Fibroblast of skin of right quadriceps (primary cell): ENCODE measurements at places on chromosomes 3 and 15.

DNA sequence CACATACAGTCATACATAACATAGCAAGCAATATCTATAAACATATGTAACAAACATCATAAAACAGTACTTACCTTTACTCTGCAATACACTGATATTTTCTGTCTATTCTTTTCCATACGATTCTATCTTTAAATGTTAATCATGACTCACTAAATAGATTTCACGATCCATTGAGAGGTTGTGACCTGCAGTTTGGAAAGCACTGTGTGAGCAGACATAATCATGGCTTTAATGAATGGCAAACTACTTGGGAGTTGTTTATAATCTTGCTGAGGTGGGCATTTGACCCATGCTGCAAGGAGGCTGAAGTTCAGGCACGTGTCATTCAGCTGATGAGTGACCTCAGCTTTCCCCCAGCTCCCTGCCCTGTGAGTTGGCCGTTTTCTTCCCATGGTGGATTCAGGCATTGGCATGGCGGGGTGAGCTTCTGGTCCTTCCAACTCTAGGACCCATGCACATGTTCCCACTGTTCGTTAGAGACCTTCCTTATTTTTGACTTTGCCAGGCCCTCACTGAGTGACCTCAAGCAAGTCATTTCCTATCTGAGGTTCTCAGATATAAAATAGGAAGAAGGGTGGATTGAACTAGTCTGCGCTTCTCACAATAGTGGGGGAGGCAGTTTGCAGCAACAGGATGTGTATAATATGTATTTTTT lies 41.7 kb downstream of the PAQR5 start:
- no peak for DNase-seq

DNA sequence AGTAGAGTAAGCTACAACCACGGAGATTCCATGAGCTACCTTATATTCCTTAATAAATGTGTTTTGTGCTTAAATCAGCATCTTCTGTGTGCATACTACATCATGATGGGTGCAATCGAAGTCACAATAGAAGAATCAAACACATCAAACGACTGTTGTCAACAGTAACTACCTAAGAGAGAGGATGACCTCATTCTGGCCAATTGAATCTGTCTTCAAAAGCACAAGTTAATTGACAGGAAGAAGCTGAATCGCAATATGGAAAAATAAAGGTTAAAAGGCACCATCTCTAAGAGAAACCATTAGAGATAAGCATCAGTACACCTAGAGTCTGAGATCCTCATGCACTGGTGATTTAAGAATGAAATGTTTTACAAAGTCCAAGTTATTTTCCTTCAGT lies 39.0 kb downstream of the CD200R1L start:
- DNase-seq = no peak

DNA sequence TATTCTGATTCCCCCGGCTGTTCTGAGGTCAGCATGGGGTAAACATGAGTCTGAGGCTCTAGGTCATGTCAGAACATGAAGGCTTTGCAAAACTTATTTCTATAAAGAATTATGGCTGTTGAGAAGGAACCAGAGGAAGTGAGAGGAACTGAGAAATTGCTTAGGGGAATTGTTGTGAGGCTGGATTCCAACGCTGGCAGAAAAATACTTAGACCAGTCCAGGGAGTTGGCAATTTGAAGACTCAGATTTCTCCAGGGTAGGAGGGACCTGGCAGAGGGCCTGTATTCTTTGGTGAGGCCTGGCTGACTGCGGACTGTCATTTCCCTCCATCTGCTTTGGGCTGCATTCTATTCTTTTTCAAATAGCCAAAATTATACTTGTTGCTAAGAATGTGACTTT lies 155.5 kb downstream of the PLD1 start:
- DNase-seq = peak; percentile 40

DNA sequence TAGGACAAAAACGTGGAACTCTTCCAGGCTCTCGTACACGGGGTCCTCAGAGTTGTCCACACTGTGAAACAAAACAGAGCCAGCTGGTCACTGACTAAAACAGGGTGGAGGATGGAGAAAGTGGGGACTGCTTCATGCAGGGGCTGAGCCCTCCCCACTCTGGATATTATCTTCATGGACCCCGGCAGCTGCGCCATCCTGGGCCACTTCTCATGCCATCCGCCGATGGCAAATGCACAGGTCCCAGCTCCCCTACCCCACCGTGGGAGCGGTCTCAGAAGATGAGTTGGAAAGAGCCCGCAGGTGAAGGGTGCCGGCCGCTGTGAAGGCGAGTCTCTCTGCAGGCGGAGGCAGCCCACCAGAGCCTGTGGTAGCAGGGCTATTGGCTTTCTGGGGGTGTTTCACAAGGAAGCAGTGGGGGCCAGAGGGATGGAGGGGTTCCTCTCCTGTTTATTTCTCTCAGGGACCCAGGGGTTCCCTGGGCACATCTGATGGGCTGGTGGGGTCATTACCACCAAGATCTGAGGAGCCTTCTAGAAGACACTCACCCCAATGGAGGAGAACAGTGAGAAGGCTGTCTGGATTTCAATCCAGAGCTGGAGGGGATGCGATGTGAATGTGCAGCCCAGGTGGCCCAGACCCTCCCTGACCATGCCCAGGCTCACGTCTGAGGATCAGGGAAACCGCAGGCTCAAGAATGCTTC lies 177.3 kb downstream of the KLF13 start:
- no peak for DNase-seq

GRCh38 chr3:81764002-81764401 lies 2.6 kb upstream of the GBE1 start:
- no peak for DNase-seq

DNA sequence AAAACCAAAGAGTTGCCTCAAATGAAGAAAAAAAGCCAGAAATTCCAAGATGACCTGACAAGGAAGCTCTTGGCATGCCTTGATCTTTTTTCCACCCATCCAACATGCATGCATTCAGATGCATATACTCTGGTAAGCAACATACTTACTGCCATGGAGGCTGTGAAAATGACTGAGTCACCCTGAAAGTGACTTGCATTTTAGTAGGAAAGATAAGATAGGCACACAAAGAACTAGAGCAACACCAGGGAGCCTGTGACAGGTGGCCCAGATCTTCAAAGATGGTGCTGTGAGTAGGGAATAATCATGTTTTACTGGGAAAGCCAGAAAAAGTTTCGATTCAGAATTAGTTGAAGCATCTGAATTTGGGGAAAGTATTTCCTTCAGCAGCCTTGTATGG lies 185.1 kb upstream of the SLCO3A1 start:
- DNase-seq = no peak

DNA sequence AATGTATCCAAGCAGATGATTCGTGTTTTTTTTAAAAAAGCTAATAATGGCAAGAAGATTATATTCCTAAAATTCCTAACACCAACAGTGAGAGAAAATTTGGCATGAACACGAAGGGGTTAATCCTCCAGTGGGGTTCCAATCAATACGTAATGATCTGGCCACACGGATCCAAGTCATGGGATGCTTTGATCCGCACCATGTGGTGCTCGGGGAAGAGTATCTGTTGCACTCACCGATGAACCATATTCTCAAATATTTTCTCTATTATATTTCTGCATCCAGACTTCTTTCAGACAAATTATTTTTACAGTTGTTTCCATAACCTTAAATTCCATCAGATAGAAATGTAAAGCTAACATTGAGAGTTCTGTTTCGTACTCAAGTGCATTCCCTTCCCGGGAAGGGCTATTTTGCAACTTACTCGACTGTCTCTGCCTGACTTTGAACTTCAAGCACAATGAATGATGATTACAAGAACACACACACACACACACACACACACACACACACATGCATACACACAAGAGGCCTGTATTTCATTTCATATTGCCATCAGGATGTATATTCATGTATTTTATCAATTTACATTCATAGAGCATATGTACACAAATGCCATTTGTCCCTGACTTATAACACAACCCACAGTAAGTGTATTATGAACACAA lies 567.2 kb downstream of the FOXP1 start:
- DNase-seq = no peak
